Stimulated activated CD4-positive, alpha-beta T cell treated with anti-CD3 and anti-CD28 coated beads, Interleukin-12 subunit alpha, Interleukin-12 subunit beta, amount 100 ng/mL, for 24 hours (primary cell): ENCODE measurements at places on chromosomes 7 and 10.

DNA sequence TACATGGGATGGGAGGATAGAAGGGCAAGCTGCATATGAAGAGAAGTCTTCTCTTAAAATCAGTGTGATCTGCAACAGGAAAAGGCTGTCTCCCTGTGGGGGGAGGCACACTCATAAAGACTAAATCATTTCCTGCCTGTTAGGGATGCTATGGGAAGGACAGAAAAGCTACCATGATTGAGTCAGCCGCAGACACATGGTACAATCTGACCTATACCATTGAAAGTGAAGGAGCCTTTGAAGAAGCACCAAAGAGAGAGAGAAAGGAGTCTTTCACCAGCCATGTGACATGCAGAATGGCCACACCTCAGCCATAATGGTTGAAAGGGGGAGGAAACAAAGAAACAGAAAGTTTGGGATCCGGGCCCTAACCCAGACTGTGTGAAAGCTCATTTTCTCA is 29.1 kb downstream of the NUDCD3 start:
- DNase-seq: no peak

- DNase-seq: no peak
Measured at GRCh38 chr10:35398355-35398754, 62.0 kb downstream of the CCNY start.

DNA sequence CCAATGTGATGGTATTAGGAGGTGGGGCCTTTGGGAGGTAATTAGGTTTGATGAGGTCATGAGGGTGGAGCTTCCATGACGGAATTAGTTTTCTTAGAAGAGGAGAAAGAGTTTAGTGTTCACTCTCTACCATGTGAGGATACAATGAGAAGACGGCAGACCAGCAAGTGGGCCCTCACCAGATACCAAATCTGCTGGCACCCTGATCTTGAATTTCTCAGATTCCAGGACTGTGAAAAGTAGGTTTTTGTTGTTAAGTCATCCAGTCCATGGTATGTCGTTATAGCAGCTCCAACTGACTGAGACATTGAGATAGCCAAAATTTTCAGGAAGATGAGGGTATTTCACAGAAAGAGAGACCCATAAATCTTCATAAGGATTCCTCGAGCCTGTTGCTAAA is 3.6 kb upstream of the TMEM196 start:
- no peak for DNase-seq

DNA sequence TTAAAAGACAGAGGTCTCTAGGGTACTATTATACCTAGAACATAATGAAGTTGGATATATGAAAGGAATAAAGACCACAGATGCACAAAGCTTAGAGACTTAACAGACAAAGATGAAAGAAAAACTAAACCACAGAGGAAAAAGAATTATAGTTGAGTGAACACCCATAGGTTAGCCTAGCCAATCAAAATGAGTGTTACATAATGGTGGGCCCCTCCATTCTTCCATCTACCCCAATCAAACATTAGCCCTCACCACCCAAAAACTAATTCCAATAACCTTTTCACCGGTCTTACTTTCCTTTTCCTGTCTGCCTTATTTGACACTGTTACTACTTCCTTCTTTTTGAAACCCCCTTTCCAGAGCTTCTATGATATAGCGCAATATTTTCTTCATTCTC is 130.1 kb downstream of the ELMO1 start:
- no peak for DNase-seq

GRCh38 chr10:22445495-22445894 is 100.2 kb downstream of the SPAG6 start:
- no peak for DNase-seq

- DNase-seq: no peak
Measured at GRCh38 chr10:75018686-75019307, 92.7 kb upstream of the SAMD8 start.

DNA sequence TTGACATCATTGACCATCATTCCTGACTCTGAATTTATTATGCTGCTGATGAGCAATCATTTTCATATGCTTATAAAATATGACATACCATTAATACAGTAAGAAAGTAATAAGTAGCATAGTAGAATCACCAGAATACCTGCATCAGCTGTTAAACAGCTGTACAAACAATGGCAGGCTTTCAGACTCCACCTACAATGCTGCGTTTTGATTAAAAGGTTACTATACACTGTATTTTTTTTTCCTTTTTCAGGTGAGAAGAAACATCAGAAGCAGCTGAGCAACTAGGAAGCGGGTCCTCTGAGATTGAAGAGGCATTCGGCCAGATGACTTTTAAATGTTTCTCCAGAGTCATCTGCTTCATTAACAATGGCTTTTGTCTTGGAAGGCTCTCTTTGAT is 7.1 kb downstream of the ASNS start:
- DNase-seq: no peak

- no peak for DNase-seq
Measured at GRCh38 chr7:15947754-15948153, 261.3 kb upstream of the MEOX2 start.

- no peak for DNase-seq
Measured at GRCh38 chr7:98357751-98358161, 43.1 kb downstream of the BAIAP2L1 start.

DNA sequence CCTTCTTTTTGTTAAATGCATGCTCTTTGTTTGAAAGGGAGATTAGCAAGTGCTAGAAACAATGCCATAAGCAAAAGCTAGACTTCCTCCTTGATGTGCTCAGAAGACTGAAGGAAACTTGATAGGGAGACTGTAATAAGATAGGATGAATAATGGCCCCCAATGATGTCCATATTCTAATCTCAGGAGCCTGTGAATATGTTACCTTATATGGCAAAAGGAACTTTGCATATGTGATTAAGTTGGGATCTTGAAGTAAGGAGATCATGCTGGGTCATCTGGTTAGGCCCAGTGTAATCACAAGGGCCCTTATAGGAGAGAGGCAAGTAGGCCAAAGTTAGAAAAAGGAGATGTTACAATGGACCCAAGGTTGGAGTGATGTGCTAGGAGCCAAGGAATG is 13.6 kb upstream of the LIPM start:
- no peak for DNase-seq

GRCh38 chr10:128866551-128866950 is 600.5 kb upstream of the MGMT start:
- DNase-seq: no peak

DNA sequence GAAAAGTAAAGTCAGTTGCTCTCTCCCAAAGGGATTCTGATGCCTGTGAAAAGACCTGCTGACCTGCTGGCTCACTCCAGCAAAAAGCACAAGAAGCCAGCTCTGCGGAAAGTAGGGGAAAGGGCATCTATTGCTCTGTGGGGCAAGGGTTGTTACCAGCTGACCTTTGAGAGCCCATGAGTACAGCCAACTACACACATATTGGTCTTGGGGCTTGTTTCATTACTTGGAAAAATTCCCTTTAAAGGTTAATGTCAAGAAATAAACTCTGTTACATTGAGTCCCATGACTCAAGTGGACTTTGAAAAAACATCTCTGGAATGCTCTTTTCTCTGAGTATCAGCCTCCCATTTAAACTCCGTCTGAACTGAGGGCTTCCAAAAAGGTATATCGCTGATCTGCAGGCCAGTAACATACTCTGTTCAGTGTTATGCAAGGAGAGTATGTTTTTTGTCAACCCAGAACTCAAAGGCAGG is 53.2 kb downstream of the PANK1 start:
- no peak for DNase-seq

DNA sequence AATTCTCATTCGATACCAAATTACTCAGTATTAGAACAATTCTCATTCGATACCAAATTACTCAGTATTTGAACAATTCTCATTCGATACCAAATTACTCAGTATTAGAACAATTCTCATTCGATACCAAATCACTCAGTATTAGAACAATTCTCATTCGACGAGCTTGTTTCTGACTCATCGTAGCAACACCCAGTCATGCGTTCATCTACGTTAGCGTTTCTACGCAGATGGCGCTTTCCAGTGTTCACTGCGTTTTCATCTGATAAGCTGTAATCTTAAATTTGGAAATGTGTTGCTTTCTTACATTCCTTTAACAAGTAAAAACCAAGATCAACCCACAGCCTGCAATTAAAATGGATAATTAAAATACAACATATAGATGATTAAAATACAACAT is 276.3 kb downstream of the ZMYND11 start:
- no peak for DNase-seq
